NCI-H1930 (cell line): ENCODE measurements at places on chromosomes 1 and 21.

DNA sequence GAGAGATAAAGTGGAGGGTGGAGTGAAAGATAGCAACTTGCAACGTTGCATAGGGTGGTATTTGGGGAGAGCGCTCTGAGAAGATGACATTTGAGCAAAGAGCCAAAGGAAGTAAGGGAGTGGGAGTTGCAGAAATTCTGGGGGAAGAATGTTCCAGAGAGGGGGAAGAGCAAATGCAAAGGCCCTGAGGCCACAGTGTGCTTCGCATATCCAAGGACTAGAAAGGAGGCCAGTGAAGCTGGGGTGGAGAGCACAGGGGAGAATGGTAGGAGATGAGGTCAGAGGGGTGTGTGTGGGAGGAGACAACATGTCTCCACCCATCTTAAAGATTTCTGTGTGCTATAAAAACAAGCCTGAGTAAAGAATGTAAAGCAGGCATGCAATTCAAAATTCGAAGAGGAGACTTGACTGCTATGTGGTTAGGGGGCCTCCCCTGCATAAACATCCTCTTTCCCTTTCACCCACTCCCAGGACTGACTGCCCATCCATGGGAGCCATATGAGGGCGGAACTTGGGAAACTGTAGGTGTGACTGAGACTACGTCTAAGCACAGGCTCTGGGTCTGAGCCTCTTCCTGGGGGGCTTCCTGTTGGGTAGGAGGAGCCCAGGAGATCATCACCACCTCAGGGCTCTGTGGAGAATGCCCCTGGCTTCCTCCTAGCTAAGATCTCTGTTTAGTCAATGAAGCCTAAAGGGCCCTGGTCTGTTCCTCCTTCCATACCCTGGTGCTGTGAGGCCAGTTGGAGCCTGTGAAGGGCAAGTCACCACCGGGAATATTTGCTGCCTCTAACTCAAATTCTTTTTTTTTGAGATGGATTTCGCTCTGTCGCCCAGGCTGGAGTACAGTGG lies 2.9 kb upstream of the CLIC4 start:
- DNase-seq = no peak

DNA sequence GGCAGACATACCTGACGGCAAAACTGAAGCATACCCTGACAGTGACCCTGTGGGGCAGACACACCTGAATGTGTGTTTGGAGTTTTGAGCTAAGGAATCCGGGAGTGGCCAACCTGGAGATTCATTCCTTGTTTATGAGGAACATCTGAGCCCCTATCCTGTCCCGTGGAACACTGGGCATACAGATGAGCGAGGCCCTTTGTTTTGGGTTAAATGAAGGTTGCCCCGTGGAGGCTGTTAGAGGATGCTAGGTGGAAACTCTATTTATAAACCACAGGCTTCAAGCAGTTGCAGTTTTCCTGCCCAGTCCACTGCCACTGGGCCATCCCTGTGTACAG lies 18.1 kb downstream of the GALNT2 start:
- no peak for DNase-seq

GRCh38 chr1:227788271-227789083 lies 27.0 kb upstream of the PRSS38 start:
- DNase-seq = peak; percentile 76

GRCh38 chr1:32885676-32886003 lies 651 bp upstream of the HPCA start:
- DNase-seq = no peak
